AG08395 (cell line): ENCODE measurements at places on chromosomes 7 and 10.

DNA sequence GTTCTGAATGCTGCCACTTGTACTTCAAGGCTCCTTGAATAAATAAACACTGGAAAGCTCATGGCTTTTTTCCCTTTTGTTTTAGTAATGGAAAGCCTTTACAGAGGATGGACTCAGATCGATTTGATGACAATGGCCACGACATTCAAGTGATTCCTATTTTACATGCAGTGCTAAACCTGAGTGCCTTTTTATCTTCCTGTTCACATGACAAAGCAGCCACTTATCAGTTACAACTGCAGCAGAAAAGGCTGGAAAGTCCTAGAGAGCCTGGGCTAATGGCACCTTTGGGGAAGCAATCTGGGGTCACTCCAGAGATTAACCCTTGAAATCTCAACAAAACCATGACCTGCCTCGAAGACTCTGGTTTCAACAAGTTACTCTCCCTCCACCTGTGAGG lies 249.0 kb upstream of the AUTS2 start:
- no peak for DNase-seq

GRCh38 chr7:93828260-93828659 lies 62.3 kb downstream of the TFPI2 start:
- no peak for DNase-seq

DNA sequence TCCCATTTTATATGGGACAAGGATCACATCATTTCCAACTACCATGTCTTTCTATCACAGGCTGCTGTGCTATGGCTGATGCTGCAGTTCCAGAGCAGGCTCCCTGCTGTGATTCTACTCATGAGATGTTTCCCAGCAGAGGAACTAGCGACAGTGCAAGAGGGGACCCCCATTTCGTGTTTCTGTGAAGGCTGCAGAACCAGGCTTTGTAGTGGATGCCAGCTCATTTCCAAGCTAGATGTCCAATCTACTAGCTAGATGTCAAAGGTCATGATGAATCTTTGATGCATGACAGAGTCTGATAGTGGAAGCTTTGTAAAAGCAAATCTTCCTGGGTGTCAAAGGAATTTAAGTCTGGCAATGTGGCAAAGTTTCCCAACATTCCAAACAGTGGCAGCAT lies 21.2 kb upstream of the MYO3A start:
- DNase-seq: no peak

GRCh38 chr10:102626026-102626685 lies 18.1 kb upstream of the TRIM8 start:
- DNase-seq: no peak
